ENCODE measurements at places on chromosomes 7 and 10.

DNA sequence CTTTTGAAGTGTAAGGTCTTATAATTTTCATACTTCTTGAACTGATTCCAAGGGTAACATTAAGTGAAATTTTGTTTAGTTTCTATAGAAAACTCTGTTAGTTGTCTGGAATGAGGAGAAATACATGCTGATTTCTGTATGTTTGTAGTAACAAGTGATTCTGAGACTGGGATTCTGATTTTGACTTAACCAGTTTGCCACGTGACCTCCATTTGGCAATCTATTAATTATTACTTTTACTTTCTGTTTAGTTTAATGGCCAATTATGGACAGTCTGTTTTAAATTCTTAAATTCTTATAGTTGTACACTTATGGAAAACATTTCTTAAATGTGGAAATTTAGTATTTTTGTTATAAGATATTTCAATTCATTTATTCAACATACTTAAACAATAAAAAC, 163.1 kb downstream of the ADK start:
- DNase-seq: no peak

DNA sequence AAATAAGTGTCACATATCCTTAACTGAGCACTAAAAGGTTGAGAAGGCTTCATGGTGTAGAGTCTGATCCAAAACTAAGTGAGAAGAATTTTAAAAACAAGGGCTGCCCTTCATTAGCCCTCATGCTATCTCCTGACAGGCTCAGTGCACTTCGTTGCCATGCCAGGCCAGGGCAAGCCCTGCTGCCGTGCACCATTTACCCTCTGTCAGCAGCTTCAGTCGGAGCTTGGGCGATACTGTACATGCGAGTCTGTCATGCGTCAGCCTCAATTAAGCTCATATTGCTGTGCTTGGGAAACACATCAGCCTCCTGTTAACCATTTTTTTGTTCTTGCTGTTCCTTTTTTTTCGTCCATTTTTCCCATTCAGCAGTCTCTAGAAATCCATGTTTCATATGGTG, 166.6 kb downstream of the VTI1A start:
- no peak for DNase-seq

DNA sequence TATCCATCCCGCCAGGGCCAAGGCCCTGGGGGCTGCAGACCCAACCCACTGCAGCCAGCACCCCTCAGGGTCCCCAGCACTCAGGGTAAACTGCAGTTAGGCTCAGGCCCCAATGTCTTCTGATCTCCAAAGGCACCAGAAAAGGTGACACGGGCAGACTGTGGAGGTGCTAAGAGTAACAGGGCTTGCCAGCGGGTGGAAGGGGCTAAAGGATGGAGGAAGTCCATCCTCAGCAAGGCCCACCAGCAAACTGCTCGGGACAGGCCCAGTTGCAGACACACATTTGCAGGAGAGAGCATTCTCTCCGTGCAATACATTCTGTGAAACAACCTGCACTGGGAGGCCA, 95.6 kb upstream of the DDC start:
- DNase-seq: no peak

DNA sequence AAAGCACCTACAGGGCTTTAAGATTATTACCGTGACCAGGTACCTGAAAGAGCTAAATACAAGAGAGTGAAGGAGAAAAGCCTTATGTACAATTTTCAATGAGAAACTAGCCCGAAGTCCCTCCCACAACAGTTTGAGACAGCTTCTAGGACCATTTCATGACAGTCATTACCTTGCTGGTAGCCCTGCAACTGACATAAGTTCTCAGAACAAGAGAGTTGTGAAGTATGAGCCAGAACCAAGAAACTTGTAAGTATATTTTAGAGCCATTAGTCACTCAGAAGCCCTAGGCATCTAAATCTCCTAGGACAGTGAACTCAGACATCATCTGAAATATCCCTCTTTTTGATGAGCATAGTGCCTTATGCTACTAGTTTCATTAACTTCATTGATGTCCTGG, 792.1 kb downstream of the GRM8 start:
- no peak for DNase-seq

GRCh38 chr7:913736-914520, 37.6 kb downstream of the GET4 start:
- peak; percentile 32 for DNase-seq

GRCh38 chr10:100970076-100970913, 991 bp downstream of the SEMA4G start:
- DNase-seq: peak; percentile 13

DNA sequence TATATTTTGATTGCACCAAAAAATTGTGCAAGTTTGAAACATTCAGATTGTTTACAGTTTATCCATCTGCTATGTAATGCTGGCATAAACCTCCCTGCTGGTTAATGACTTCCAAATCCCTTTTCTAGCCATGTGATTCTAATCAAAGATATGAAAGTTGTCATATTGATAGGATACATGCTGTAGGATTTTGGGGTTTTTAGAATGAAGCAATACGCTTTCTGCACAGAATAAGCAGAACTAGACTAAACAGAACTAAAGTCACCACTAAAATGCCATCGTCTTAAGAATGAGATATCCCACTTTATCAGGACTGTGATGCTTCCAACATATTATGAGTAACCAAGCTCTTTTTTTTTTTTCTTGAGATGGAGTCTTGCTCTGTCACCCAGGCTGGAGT, 856 bp downstream of the SSMEM1 start:
- no peak for DNase-seq

DNA sequence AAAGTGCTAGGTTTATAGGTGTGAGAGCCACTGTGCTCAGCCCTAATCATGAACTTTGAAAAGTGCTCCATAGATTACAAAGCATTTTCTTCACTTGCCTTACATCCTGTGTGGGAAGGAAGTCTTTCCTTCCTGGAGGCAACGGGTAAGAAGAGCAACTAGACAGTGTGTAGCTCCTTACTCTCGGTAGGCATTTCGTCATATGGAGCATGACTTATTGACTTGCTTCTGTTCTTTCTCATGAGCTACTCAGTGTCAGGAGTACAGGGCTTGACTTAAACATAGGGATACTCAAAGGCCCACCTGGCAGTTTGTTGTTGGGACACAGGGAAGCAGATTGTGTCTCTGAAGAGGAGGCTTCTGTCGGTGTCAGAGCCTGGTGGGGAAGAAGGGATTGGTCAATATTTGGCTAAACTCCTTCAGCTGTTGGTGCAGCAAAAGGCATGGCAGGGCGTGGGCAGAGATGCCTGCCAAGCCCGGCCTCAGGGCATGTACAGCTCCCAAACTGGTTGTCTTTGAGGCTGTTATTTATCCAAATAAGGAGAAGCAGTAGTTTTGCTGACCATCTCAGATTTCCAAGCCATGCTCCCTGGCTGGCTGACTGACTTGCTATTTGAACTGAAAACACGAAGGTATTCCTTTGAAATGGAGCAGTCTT, 248.9 kb downstream of the KIAA1217 start:
- peak; percentile 36 for DNase-seq

- DNase-seq: peak; percentile 49
Measured at GRCh38 chr7:37495574-37496184, 47.0 kb upstream of the ELMO1 start.

DNA sequence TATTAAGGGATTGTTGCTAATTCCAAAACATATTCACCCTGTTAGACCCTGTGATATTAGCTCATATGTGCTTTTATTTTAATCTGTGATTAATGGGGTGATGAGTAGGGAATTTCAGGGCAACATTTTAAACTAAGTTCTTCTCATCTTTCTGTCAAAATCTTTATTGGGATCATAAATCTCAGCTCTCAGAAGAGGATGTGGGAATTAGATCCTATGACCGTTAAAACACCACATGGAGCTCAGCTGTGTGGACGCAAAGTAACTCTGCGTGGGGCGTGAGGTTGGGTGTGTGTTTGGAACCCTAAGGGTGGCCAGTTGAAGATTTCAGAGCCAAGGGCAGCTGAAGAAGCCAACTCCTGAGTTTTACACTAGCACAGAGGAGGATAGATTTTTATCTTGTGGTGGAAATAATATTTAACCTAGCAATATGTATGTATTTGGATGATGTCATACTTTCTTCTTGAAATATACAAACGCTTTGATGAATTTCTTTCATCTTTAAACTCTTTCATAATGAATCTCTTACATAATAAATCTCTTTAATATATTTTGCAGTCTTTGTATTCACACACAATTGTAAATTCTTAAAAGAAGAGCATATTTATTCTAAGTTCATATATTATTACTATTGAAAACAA, 64.4 kb downstream of the EPDR1 start:
- no peak for DNase-seq

DNA sequence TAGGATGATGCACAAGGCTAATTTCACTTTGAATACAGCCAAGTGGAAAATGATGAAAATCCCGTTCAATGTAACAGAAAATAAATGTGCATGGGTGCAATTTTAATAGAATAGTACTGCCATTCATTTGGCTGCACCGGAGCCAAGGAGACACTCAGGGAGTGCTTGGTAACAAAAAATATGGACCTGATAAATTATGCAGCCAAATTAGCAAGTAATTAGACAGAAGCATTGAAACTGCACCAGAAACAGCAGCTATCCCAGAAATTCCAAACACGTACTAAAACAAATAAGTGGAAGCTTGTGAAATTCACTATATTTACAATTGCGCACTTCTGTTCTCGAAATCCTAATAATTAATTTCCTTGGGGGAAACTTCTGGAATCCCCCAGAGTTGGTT, 31.5 kb downstream of the ST8SIA6 start:
- DNase-seq: no peak

GRCh38 chr7:70700055-70700940, 431.6 kb upstream of the GALNT17 start:
- peak; percentile 73 for DNase-seq

DNA sequence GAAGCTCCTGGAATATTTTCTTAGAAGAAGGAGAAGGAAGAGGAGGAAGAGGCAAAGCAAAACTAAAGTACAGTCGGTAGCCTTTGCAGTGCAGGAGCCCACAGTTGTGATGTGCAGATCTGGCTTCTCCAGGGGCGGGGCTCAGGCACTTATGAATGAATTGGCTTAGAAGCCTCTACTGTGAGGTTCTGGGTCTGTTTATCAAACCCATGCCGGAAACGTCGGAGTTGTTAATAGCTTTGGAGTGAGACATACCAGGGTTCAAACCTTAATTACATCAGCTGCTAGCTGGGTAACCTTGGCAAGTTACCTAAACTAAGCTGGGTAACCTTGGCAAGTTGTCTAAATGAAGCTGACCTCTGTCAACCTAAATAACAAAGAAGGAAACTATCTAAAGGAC, 89.3 kb upstream of the PITRM1 start:
- no peak for DNase-seq

DNA sequence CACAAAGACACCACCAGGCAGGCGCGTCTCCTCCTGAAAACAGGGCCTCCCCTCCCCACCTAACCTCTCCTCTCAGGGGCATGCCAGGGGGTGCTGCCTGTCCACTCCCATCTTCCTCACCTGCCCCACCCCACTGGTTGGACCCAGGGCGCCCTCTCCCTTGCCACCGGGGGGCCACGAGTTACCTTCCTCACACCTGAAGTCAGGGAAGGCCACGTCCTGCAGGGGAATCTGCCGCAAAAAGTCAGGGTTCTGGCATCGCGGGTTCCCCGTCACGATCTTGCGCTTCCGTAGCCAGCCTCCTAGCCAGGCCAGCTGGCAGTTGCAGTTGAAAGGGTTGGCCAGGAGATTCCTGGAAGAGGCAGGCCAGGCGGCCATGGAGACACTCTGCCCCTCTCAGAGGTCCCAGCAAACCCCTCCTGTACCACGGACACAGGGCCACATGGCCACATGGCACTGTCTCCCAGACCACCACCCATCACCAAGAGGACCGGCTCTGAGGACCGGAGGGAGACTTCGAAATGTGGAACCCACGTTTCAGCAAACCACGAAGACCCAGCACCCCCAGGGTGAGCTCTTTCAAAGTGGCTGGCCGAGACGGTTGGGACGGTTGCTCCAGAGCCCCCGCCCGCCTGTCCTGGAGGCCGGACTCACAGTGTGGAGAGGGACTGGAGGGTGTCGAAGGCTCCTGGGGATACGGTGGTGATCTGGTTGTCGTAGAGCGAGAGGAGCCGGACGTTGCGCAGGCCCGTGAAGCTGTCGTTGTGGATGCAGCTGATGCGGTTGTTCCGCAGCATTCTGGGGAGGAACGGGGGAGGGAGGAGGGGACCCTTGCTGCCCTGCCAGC, 142.8 kb downstream of the SLIT1 start:
- DNase-seq: no peak

GRCh38 chr10:88467835-88468485, 115.2 kb downstream of the RNLS start:
- no peak for DNase-seq

GRCh38 chr10:132564690-132565089, 27.1 kb downstream of the INPP5A start:
- no peak for DNase-seq

DNA sequence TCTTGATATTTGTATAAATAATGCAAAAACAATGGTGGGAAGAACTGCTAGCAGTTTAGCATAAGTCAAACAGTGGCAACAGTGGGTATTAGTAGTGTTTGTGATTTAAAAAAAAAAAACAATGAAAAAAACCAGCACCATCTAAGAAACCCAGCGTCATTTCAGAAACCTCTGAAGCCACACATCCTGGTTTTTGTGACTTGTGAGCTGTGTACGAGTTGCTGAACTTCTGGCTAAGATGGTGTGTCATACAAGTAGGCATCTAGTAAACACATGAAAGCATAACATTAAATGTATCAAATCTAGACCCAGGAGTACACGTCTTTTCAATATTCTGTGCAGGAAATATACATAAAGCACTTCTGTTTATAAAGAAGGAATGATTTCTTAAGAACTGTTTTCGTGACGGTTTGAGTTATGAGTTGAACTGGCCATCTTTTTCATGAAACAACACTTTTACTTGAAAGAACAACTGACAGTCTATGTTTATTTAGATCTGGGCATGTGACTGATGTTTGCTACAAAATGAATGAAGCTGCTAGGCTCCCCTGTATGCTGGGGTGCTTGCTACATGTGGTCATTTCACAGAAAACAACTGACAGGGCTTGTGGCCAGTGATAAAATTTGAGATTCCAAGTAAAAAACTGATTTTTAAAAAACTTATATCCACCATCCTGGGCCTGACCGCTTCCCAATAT, 143.5 kb downstream of the PIP4K2A start:
- no peak for DNase-seq

- DNase-seq: no peak
Measured at GRCh38 chr7:28731092-28731658, 227.0 kb downstream of the TRIL start.

DNA sequence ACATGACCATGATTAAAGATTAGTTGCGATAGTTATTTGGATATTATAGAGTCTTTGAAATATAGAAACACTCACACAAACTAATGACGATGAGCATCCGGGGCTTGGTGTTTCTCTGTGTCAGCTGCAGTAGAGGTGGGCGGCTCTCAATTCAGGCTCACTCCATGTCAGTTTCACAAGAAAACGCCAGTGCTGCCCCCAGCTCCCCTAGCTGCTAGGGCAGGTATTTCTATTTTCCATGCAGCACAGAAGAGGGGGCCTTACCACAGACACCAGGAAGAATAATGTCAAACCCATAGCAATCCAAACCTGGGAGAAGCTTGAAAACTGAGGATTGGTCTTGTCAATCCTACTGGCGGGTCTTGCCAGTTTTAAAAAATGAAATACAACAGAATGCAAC, 197.1 kb downstream of the PHTF2 start:
- no peak for DNase-seq

GRCh38 chr7:127107601-127108007, 145.1 kb downstream of the GRM8 start:
- no peak for DNase-seq

GRCh38 chr7:104096683-104097082, 107.2 kb upstream of the RELN start:
- DNase-seq: peak; percentile 49

- no peak for DNase-seq
Measured at GRCh38 chr7:44072364-44073231, 7.2 kb upstream of the PGAM2 start.

- no peak for DNase-seq
Measured at GRCh38 chr10:48531486-48531885, 73.4 kb downstream of the ARHGAP22 start.
